ENCODE measurements at places on chromosomes 7 and 10.

DNA sequence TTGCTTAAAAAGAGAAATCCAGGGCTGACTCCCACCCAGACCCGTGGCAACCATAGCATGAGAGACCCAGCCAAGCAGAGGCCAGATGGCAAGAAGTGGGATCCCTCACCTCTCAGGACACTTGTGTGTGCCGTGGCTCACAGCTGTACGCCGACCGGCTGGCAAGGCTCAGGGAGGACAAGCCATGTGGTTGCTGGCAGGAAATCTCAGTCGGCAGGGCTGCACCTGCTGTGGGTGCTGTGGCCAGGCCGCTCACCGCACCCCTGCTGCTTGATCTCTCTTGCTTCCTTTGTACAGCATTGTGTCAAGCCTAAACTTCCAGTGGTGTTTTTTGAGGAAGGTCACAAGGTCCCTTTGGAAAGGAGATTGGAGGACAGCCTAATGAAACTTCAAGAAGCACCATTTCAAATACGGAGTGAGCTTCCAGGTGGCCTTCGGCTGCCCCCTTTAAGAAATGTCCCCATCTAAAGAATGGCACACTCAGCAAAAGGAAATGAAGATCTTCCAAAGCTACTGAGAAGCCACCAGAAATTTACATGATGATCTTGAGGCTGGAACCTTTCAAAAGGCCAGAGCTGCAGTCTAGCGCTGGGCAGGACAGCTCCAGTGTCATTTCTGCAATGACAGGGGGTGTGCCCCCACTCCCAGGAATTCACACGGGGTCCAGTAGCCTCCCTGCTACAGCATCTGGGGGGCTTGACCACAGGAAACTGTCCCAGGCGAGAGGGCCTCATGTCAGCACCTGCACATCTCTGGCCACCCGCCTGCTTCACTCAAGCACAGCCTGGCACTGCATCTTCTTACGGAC is 409.0 kb upstream of the MGMT start:
- peak overlapping the region; percentile 41 for H3K4me3 ChIP-seq
- H3K4me1 ChIP-seq: peaks cover 5% of the 10 kb centered on the region
- H3K36me3 ChIP-seq: no peaks in the 10 kb centered on the region
- no peaks in the 10 kb centered on the region for H3K27me3 ChIP-seq
- ATAC-seq: peak; percentile 82

- H3K4me3 ChIP-seq: no peak overlapping the region
- ATAC-seq: no peak
- H3K27ac ChIP-seq: no peak overlapping the region
- no peaks in the 10 kb centered on the region for H3K36me3 ChIP-seq
- H3K4me1 ChIP-seq: peaks cover 5% of the 10 kb centered on the region
- peaks cover 3% of the 10 kb centered on the region for H3K27me3 ChIP-seq
Measured at GRCh38 chr7:106305732-106306131, 20.9 kb upstream of the NAMPT start.

DNA sequence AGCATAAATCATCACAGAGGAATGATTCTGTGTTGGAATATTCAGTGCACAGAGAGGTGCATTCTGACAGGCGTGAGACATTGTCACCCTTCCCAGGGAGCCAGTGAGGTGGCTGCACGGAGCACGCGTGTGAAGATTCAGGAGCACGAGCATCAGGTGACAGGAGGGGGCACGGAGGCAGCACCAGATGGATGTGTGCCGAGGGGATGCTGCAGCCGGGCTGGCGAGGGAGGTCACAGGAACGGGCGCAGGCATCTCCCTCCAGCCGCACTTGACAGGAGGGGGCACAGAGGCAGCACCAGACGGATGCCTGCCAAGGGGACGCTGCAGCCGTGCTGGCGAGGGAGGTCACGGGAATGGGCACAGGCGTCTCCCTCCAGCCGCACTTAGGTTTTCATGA is 66.5 kb downstream of the DIP2C start:
- no peaks in the 10 kb centered on the region for H3K4me1 ChIP-seq
- H3K27ac ChIP-seq: no peak overlapping the region
- H3K4me3 ChIP-seq: no peak overlapping the region
- H3K36me3 ChIP-seq: no peaks in the 10 kb centered on the region
- no peak for ATAC-seq
- peaks cover 15% of the 10 kb centered on the region for H3K27me3 ChIP-seq

GRCh38 chr10:62562795-62563194 is 188.6 kb downstream of the ZNF365 start:
- H3K4me3 ChIP-seq: no peak overlapping the region
- peaks cover 15% of the 10 kb centered on the region for H3K27me3 ChIP-seq
- peak; percentile 61 for ATAC-seq

DNA sequence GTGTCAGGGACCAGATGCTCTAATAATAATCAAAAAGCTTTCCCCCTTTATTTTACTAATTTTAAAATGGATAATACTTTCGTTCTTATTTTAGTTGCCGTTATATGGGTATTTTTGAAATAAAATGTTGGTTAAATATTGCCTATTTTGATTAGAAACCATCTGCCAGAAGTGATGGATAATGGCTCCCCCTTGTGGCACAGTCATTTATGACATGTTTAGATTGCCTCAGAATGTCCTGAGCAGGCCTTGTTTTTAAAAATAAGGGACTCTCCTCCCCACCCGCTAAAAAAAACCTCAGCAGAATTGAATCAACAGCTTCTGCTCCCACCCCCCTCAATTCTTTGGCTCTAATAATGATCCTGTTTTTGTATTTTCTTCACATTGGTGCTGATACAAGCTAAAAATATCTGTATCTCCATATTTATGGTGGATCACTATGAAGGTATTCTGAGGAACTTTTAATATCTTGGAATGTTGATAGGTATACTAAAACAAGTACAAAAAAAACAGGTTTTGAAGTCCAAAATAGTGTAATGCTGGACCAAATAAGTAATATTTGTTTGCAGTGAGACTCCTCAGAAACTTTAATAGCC is 38.8 kb downstream of the TMEM60 start:
- H3K36me3 ChIP-seq: peaks cover 5% of the 10 kb centered on the region
- H3K27ac ChIP-seq: peak overlapping the region; percentile 70
- H3K4me1 ChIP-seq: peaks cover 11% of the 10 kb centered on the region
- H3K27me3 ChIP-seq: no peaks in the 10 kb centered on the region

DNA sequence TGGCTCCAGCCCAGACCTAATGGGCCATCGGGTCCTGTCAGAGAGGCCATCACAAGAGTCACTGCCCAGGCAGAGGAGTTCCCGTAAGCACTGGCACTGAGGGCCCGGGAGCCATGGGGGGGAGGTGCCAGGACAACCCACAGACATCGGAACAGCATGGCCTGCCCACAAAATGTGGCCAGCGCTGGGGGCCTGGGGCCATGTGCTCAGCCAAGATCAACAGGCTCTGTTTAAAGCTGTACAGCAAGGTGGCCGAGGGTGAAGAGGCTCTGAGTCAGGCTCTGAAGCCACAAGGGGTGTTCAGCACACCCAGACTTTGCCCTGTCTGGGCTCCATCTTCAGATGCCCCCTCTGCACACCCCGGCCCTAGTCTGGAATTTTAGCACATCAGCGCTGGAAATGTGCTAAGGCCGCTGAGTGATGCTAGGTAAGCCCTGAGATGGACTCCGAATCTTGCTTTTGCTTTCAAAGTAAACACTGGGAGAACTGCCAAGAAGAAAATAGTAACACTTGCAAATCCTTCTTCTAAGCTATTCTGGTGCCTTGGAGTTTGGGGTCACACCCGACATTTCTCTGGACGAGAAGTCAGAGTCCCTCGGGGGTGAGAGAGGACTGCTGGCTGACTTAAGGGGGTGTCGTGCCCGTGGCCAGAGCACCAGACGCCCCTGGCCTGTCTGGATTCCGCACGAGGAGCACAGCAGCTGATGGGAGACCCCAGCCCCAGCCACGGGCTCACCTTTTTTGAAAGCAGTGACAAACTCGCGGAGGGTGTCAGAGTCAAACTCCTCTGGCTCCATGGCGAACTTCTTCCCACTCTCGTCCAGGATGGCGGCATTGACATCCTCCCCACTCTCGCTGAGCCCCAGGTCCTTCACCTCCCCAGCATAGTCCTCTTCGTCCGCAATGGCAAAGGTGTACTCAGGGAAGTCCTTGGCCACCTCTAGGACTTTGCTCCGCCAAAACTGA is 23.6 kb downstream of the PDIA4 start:
- H3K27me3 ChIP-seq: no peaks in the 10 kb centered on the region
- ATAC-seq: no peak
- H3K4me1 ChIP-seq: no peaks in the 10 kb centered on the region
- H3K4me3 ChIP-seq: no peak overlapping the region

- no peak overlapping the region for H3K4me3 ChIP-seq
- H3K27me3 ChIP-seq: peaks cover 8% of the 10 kb centered on the region
- H3K36me3 ChIP-seq: no peaks in the 10 kb centered on the region
- ATAC-seq: no peak
- H3K4me1 ChIP-seq: no peaks in the 10 kb centered on the region
Measured at GRCh38 chr7:150784120-150784736, 15.9 kb downstream of the TMEM176B start.

DNA sequence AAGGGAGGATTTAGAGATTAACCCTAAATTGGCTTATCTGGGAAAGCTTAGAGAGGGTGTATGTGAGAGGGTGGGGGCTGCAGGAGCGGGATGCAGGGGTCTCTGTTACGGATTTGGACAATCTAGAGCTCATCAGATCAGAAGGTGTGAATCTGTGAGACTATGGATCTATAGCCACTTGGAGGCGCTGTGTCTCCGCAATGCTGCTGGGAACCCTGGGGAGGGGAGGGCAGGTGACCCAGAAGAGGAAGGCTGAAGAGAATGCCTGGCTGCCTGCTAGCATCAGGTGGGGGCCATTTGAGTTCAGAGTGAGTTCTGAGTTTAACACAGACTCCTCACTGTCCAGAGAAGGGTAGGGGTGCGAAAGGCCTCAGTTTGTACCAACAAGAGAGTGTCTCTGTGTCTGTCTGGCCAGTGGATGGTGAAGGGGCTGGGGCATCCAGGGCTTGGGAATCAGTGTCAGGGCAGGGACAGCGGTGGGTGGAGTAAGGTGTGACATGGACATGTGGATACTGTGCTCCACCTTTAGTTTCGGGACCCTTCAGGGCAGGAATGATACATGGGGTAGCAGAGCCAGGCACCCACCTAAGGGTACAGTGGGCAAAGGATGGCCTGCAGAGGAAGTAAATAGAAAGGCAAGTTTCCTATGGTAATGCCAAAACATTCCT is 187.3 kb upstream of the PRSS58 start:
- peak; percentile 52 for ATAC-seq
- H3K4me1 ChIP-seq: peaks cover 30% of the 10 kb centered on the region
- no peak overlapping the region for H3K27ac ChIP-seq
- no peaks in the 10 kb centered on the region for H3K36me3 ChIP-seq
- no peak overlapping the region for H3K4me3 ChIP-seq

GRCh38 chr10:51106311-51106945 is 32.1 kb downstream of the PRKG1 start:
- H3K4me1 ChIP-seq: no peaks in the 10 kb centered on the region
- ATAC-seq: no peak
- H3K36me3 ChIP-seq: no peaks in the 10 kb centered on the region
- no peak overlapping the region for H3K4me3 ChIP-seq

DNA sequence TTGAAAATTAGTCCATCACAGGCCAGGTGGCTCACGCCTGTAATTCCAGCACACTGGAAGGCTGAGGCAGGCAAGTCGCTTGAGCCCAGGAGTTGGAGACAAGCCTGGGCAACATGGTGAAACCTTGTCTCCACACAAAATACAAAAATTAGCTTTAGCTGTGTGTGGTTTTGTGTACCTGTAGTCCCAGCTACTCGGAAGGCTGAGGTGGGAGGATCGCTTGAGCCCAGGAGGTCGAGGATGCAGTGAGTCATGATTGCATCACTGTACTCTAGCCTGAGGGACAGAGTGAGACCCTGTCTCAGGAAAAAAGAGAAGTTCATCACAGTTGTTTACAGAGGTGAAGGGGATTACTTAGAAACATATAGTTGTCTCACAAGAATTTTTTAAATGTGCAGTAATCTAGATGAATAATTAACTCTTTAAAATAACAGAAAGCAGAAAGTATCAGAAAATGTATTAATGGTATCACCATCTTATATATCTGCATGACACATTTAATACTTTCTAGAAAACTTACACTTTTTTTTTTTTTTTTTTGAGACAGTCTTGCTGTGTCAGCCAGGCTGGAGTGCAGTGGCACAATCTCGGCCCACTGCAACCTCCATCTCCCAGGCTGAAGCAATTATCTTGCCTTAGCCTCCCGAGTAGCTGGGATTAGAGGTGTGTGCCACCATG is 8.9 kb downstream of the LCOR start:
- peak; percentile 70 for ATAC-seq
- H3K27ac ChIP-seq: no peak overlapping the region
- H3K4me1 ChIP-seq: peaks cover 32% of the 10 kb centered on the region

DNA sequence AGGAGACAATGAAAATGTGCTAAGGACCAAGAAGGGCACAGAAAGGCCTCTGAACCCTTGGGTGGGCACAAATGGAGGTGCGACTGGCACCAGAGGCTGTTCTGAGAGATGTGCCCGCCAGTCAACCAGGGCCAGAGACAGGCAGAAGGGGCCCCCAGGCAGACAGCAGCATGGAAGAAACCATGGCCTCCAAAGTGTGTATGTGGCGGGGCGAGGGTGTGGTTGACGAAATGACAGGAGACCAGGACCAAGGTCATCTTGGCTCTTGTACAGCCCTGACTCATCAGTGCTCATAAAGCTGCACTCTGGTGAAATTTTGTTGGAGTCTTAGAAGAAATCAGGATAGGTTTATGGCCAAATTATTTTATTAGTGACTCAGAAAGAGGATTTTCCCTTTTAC is 4.0 kb upstream of the MRPS24 start:
- ATAC-seq: no peak
- H3K36me3 ChIP-seq: peaks cover 40% of the 10 kb centered on the region
- peaks cover 22% of the 10 kb centered on the region for H3K4me1 ChIP-seq
- no peak overlapping the region for H3K4me3 ChIP-seq

GRCh38 chr7:121266307-121266894 is 62.4 kb upstream of the WNT16 start:
- H3K27me3 ChIP-seq: peaks cover 13% of the 10 kb centered on the region
- no peak for ATAC-seq
- H3K27ac ChIP-seq: no peak overlapping the region
- H3K36me3 ChIP-seq: no peaks in the 10 kb centered on the region

GRCh38 chr10:80268266-80268665 is 21.2 kb downstream of the MAT1A start:
- H3K27me3 ChIP-seq: peaks cover 15% of the 10 kb centered on the region
- H3K27ac ChIP-seq: no peak overlapping the region
- no peak overlapping the region for H3K4me3 ChIP-seq

GRCh38 chr10:78443900-78444571 is 410.4 kb downstream of the RPS24 start:
- no peaks in the 10 kb centered on the region for H3K36me3 ChIP-seq
- no peak for ATAC-seq
- no peak overlapping the region for H3K27ac ChIP-seq
- H3K4me1 ChIP-seq: no peaks in the 10 kb centered on the region

DNA sequence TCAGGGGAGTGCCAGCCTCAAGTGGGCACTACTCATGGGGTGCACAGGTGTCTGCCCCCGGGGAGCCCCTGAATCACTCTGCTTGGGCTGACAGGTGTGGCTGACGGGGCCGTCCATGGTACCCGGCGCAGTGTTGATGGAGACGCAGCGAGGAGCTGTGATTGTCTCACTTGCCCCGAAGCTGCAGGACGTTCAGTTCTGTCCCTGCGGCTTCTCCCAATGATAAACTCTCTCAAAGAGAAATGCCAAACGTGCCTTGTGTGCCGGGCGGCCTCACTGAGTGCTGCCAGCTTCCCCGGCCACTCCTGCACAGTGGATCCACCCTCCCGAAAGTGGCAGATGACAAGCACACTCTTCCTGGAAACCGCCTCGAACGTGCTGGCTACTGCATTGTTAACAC is 203.2 kb downstream of the DNAJB6 start:
- H3K4me3 ChIP-seq: no peak overlapping the region
- no peak for ATAC-seq
- no peak overlapping the region for H3K27ac ChIP-seq
- H3K27me3 ChIP-seq: no peaks in the 10 kb centered on the region
- H3K4me1 ChIP-seq: peaks cover 8% of the 10 kb centered on the region
- H3K36me3 ChIP-seq: no peaks in the 10 kb centered on the region

GRCh38 chr7:69457595-69458504 is 140.4 kb upstream of the AUTS2 start:
- no peak overlapping the region for H3K27ac ChIP-seq
- H3K4me3 ChIP-seq: no peak overlapping the region
- no peak for ATAC-seq

All from activated T-helper 17 cell treated with anti-CD3 and anti-CD28 coated beads, Interleukin-2, amount 50 U/mL, for 72 hours (primary cell).